ENCODE measurements at places on chromosomes 7 and 10.

- no peak for DNase-seq
These were observed 2.6 kb upstream of the TLL2 start for GRCh38 chr10:96516337-96516736.

- no peak for DNase-seq
These were observed 19.4 kb downstream of the OGDH start for GRCh38 chr7:44625526-44626471.

GRCh38 chr10:79162861-79163665, 94.3 kb downstream of the ZMIZ1 start:
- no peak for DNase-seq

DNA sequence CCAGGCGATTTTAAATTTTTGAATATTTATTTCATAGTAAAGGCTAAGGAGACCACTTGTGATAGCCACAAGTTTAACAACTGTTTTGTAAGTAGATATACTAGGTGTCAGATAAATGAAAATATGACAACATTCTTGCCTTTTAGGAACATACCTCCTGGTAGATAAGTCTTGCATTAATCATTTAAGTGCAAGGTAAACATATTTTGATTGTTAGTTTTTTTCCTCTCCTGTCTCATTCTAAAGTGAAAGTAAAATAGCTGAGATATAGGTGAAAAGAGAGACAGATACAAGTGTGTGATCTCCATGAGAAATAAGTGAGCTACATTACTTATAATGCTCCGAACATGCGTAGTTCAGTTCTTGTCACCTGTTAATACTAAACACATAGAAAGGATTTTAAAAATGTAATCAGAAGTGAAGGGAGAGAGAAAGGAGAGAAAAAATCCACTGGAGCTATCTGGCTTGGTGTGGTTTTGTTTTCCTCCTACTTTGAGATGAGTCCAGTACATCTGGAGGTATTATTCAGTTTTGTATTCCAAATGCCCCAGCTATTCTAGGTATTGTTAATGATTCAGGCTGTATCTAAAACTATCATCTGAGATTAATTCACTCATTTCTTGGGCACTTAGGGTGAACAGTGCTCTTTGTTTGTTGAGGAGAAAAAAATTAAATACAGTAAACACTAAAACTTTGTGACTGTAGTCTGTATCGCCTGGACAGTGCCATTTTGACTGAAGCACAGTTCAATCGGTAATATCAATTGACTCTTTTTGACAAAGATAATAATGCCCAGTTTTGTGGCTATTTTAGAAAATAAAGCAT, 21.2 kb downstream of the GLCCI1 start:
- no peak for DNase-seq

DNA sequence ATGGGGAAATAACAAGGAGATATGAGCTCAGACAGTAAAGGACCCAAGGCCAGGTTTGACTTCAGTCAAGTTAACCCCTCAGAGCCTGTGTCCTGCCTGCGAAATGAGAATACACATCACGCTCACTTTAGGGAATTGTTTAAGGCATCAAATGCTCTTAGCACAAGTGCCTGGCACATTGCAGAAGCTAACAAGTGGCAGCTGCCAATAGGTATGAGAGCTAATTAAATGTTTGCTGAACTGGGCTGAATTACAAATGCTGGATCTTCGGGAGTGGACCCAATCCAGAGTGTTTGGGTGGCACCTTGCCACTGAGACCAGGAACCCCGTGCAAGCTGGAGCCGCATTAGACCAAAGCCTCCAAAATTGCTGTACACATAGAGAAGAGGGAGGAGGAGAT, 136.8 kb downstream of the C10orf90 start:
- no peak for DNase-seq

GRCh38 chr7:84170646-84171045, 23.9 kb downstream of the SEMA3A start:
- no peak for DNase-seq

DNA sequence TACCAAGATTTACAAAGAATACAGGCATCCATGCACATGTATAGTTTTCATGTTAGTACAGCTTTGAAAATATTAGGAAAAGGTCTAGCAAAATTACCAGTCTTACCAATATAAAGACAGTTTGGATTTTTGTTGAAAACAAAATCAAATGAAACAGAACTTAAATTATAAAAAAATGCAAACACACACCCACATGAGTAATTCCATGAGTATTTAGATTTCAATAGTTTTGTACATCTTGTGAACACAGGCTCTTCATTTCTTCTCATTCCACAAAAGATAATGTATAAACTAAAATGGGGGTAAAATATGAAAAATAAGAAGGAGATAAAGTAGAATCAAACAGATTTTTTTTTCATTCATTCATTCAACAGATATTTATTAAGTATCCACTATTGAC, 682.2 kb upstream of the ANKRD30A start:
- no peak for DNase-seq

- no peak for DNase-seq
These were observed 56.2 kb downstream of the COL17A1 start for GRCh38 chr10:104029521-104029860.

- DNase-seq = peak; percentile 26
These were observed 564.2 kb downstream of the TCERG1L start for GRCh38 chr10:130747356-130747755.

- no peak for DNase-seq
These were observed 3.2 kb downstream of the IL6 start for GRCh38 chr7:22730066-22730710.

DNA sequence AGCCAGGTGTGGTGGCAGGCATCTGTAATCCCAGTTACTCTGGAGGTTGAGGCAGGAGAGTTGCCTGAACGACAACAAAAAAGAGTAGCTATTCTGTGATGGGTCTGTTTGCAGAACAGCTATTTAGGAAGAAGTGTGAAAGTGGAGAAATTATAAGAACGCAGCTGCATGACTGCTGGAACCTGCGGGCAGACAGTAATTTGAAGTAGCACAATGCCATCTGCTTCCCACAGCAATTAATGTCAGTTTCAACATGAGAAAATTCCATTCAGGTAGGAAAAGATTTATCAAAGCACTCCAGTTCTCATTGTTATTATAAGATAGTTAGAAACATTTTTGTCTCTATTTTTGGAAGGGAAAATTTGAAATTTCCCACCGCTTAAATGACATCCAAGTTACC, 21.5 kb downstream of the LAMB1 start:
- no peak for DNase-seq

DNA sequence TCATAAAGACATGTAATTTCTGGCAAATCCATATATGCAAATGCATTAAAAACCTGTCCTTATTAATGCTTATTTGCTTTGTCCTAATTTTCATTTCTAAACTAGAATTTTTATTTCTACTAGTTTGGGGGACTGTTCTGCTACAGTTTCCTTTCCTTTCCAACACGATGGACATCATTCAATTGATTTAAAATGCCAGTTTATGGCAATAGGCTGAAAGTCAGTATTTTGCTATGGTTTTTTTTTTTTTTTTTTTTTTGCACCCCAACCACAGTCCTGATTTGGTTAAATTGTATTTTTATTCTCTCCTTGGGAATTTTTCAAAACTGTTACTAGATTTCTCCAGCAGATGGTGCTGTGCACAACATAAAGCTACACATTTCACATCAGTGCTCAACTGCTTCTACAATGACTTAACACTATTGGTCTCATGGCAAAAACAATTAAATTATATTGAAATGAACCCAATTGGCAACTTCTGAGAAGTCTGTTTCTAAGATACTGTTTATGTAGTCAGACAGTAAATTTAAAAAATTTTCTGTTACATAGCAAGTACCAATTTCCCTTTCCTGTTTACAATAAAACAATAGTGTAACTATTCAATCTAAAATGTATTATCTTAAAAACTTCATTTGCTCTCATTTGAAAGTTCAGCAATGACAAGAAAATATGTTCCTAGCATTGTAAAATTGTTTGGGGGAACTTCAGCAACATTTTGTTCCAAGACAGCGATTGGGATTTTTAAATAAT, 193.8 kb upstream of the CCDC6 start:
- peak; percentile 2 for DNase-seq

- DNase-seq = no peak
These were observed 185.6 kb downstream of the LRMDA start for GRCh38 chr10:75616874-75617478.

DNA sequence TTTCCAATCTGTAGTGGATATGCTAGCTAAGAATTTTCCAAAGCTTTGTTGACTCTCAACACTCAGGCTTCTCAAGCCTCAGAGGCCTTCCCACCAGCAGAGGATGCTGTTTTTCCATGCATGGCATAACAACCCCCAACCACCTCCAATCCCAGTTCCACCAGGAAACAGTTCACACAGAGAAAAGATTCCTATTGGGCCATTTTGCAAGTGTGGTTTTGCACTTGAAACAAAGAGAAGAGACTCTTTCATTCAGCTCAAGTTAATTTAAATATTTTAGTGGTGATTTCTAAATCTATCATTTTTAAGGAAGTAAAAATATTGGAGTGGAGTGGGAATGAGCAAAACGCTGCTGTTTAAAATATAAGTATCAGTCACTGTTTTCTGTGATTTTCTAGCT, 105.6 kb upstream of the COL1A2 start:
- DNase-seq = peak; percentile 87

- no peak for DNase-seq
These were observed 67.2 kb downstream of the FAM107B start for GRCh38 chr10:14707481-14707880.

- DNase-seq = no peak
These were observed 560.3 kb downstream of the SDK1 start for GRCh38 chr7:3861386-3861785.

DNA sequence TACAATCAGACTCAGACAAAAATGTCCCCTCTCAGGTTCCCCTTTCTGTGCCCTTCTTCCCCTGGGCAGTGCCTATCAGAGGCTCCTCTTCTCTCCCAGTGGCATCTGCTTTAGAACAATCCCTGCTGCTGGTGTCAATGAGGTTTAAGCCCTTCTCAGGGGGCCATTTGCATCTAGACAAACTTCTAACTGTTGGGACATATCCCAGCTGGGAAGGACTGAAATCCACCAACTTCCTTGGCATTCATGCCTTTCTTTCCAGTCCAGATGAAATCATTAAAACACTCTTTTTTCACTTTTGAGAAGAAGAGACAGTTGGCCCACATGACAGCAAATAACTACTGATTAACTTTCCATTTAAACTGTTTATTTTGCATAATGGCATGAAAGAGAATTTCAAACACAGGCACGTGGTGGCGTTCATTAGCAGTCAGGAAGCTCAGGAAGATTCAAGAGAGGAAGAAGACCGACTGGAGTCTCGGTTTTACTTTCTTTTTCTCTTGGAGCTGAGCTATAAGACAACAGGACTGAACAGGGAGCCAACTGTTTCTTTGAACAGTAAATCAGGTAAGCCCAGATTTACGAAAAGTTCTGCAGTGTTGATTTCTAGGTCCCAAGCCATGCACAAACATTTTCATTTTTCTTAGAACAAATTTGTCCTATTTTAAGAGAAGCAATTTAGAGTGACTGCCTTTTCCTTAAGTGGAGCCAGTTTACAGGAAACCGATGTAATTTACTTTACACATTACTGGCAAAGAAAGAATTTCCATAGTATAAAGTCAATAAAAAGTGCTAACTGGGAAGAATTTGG, at the start of gene GIMAP2:
Gene GIMAP2, plus strand, starts transcription at position 488 of the 811 bp plus-strand sequence. CDS start 1,354 bp downstream, outside the sequence.
- DNase-seq = no peak

- no peak for DNase-seq
These were observed 154.6 kb upstream of the NPVF start for GRCh38 chr7:25382869-25383268.

DNA sequence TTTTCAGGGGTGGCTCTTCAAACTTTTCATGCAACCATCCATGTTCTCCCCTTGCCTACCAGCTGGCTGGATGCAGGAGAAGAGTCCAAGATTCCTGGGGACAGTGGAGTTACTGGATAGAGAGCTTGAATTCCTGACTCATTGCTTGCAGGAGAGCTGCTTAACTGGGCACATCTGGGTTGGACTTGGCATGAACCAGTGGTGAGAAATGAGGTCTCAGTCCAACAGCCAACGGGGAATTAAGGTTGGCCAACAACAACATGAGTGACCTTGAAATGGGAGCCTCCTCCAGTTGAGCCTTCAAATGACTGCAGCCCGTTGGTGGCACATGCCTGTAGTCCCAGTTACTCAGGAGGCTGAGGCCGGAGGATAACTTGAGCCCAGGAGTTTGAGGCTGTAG, 58.1 kb upstream of the OPN4 start:
- no peak for DNase-seq

GRCh38 chr10:16948361-16948760, 131.1 kb upstream of the RSU1 start:
- no peak for DNase-seq

GRCh38 chr10:126014309-126014708, 117.9 kb downstream of the FANK1 start:
- DNase-seq = no peak

GRCh38 chr10:118207470-118208007, 134.6 kb downstream of the FAM204A start:
- no peak for DNase-seq

- no peak for DNase-seq
These were observed 240.1 kb upstream of the GRB10 start for GRCh38 chr7:51022821-51023220.

- DNase-seq = no peak
These were observed 12.1 kb downstream of the GIMAP6 start for GRCh38 chr7:150620061-150620460.

GRCh38 chr7:120716307-120716706, 141.6 kb downstream of the TSPAN12 start:
- DNase-seq = no peak

GRCh38 chr7:124269774-124270173, 236.9 kb upstream of the TMEM229A start:
- no peak for DNase-seq

- DNase-seq = no peak
These were observed 432.9 kb downstream of the DNAJB6 start for GRCh38 chr7:157769526-157770215.

DNA sequence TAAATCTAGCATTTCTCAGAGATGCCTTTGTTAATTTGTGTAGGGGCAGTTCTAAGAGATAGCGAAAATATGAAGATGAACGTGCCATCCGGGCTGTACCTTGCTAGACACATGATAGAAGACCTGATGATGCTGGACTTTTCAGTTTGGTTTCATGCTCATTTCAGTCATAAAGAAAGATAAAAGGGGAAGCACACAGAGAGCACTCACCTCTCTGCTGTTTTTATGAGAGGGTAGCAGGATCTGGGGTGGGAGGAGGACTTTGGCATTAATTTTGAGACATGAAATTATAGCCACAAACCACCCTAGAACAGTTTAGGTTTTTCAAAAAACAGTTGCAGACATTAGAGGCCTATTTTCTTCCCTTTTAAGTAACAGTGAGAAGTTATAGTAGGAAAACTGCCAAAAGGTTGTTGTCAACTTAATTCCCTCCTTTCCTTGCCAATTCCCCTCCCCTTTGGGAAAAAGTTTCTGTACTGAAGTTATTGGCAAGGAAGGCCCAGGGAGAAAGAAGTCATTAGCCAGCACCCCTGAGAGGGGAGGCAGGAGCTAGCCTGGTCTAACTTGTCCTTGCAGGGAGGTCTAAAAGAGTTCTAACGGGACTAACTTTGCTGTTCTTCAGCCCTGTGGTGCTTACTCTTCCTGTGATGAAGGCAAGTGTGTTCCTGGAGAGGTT, 2.6 kb downstream of the ST7 start:
- DNase-seq = no peak

DNA sequence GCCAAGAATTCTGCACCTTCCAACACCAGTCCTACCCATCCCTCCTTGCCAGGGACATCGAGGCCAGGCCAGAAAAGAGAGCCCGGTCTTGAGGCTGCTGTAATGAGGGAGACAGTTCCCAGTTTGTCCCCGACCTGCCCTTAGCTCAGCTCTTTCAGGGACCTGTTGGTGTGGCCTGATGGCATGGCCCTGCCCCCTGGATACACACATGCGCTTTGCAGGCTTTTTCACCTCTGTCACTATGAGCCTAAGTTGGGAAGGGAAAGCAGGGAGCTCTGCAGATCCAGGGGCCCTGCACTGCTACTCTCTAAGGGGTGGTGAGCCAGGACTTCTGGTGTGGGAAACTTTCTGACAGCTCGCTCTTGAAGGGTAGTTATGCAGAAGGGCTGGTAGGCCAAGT, 2.1 kb downstream of the SCD start:
- no peak for DNase-seq
